H1 (cell line): ENCODE measurements at places on chromosomes 6 and 20.

GRCh38 chr6:144219056-144219685 is 66.0 kb upstream of the UTRN start:
- DNase-seq, result no peak

DNA sequence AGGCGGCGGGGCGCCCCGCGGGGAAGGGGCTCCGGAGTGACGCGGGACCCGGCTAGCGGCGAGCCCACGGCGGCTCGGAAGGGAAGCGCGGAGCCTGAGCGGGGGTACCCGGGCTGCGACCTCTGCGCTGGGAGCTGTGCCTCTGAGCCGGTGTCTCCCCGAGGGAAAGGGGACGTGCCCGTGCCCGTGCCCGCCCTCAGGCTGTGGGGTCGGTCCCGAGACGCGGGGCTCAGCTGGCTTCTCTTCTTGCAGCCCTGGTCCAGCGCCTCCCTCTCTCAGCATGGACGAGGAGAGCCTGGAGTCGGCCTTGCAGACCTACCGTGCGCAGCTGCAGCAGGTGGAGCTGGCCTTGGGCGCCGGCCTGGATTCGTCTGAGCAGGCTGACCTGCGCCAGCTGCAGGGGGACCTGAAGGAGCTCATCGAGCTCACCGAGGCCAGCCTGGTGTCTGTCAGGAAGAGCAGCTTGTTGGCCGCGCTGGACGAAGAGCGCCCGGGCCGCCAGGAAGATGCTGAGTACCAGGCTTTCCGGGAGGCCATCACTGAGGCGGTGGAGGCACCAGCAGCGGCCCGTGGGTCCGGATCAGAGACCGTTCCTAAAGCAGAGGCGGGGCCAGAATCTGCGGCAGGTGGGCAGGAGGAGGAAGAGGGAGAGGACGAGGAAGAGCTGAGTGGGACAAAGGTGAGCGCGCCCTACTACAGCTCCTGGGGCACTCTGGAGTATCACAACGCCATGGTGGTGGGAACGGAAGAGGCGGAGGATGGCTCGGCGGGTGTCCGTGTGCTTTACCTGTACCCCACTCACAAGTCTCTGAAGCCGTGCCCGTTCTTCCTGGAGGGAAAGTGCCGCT is 686 bp downstream of the ZGPAT start:
- DNase-seq, result no peak

- DNase-seq, result no peak
Observed at GRCh38 chr20:33160681-33161080, 7.3 kb upstream of the BPIFA2 start.

- DNase-seq, result no peak
Observed at GRCh38 chr6:23533944-23534343, 592.1 kb upstream of the NRSN1 start.

GRCh38 chr6:42693725-42694323 is 28.6 kb downstream of the PRPH2 start:
- no peak for DNase-seq

DNA sequence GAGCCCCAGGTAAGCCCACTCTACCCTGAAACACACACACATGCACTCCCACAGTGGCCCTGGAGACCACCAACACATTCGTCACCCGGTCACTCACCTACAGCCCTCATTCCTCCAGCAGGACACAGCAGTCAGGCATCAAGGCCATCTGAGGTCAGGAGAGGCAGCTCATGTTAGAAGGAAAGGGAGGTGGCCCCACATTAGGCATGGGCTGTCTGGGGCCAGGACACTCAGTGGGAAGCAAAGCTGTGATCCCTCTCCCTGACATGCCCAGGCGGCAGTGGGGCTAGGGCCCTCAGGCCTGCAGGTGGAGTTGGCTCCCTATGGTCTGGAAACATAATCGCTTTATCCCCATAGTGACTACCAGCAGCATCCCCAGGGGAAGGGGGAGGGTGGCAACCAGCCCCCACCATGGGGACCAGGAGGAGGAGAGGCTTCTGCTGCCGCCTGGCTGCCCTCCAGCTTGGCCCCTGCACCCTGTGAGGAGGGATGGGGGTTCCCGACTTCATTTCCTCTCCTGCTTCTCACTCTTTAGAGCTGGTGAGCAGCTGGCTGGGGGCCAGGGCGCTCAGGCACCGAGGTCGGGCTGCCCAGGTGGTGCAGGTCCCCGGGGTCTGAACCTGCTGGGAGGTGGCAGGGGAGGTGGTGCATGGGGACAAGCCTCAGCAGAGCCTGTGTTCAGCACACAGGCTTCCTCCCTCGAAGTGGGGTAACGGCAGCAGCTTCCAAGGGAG is 76.6 kb upstream of the CST7 start:
- DNase-seq, result no peak

- peak; percentile 75 for DNase-seq
Observed at GRCh38 chr6:150142670-150143515, at the start of gene PPP1R14C. PPP1R14C (plus strand) TSS chr6:150143044; CDS start chr6:150143193, 149 bp downstream.

- no peak for DNase-seq
Observed at GRCh38 chr6:1820165-1820564, 210.4 kb downstream of the FOXC1 start.

DNA sequence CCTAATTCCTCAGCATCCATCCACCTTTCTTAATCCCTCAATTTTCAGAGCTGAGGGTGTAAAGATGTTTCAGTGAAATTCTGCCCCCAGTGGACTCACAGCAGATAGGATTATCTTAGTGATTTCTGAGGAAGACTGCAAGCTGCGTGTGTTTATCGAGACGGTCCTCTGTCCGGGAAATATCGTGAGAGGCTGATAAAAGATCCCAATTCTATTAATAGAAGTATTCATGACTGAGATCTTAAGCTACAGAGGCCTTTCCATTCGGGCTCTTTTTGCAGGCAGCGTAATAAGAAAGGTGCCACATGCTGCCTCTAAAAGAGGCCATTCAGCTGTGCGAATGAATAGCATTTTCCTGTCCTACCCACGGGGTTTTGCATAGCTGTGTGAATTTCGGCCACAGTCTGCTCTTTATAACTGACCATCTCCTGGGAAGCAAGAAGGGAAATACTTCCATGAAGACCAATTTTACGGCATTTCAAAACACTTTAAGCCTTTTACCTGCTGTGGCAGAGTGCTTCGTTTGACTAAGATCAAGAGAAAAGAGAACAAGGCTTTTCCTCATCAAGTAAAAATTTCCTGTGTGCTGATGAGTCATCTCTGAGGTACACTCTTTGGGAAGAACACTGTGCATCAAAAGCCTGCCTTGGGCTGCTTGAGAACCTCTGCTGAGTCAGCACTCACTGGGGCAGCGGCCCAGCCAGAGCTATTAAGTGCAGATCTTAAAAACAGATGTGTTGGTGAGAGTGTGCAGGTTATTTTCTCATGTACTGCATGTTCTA is 208.8 kb downstream of the ARHGAP18 start:
- no peak for DNase-seq

GRCh38 chr6:160101277-160102205 is 20.1 kb upstream of the SLC22A1 start:
- no peak for DNase-seq

- DNase-seq, result no peak
Observed at GRCh38 chr6:118551063-118552053, 3.3 kb downstream of the PLN start.

- DNase-seq, result no peak
Observed at GRCh38 chr20:32337937-32338661, 20.0 kb upstream of the ASXL1 start.

DNA sequence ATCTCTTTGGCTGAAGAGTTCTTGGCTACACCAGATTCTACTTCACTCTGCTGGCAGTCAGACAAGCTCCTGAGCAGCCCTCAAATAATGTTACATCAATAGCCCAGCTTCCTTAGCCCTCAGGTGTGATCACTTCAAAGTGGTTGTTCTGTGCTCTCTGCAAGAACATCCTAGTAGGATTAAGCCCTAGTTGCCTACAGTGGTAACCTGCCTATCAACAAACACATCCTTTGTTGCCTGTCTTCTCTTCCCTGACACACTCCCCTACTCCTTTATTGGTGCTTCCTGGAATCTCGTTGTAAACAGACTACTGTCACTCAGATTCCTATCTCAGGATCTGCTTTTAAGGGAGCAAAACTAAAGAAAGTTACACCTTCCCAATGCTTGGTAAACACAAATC is 45.1 kb upstream of the TASP1 start:
- DNase-seq, result no peak

- no peak for DNase-seq
Observed at GRCh38 chr6:12957321-12958051, 240.9 kb downstream of the PHACTR1 start.

- no peak for DNase-seq
Observed at GRCh38 chr6:29981211-29981812, 39.0 kb downstream of the HLA-A start.

DNA sequence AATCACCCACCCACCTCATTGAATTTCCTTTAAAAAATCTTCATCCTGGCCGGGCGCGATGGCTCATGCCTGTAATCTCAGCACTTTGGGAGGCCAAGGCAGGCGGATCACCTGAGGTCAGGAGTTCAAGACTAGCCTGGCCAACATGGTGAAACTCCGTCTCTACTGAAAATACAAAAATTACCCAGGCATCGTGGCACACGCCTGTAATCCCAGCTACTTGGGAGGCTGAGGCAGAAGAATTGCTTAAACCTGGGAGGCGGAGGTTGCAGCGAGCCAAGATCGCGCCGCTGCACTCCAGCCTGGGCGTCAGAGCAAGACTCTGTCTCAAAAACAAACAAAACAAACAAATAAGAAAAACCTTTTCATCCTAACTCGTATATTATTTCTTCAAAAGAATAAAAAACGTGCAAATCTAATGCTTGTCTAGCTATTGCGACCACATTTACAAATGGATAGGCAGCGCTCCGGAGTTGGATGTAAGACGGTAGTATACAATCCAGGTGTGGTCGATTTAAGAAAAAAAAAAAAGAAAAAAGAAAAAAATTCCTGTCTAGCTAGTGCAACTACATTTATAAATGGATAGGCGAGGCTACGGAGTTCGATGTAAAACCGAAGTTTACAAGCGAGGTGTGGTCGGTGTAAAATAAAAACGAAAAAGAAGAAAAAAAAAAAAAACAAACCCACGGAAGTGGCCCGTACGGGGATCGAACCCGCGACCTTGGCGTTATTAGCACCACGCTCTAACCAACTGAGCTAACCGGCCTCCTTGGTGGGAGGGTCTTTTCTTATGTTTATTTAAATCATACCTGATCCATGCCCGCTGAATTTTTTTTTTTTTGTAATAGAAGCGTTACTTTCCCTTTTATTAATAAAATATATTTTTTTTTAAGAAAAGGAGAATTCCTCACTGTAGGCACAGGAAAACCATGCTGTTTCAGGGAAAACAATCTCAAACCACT is 70.7 kb upstream of the PRSS16 start:
- peak; percentile 69 for DNase-seq

DNA sequence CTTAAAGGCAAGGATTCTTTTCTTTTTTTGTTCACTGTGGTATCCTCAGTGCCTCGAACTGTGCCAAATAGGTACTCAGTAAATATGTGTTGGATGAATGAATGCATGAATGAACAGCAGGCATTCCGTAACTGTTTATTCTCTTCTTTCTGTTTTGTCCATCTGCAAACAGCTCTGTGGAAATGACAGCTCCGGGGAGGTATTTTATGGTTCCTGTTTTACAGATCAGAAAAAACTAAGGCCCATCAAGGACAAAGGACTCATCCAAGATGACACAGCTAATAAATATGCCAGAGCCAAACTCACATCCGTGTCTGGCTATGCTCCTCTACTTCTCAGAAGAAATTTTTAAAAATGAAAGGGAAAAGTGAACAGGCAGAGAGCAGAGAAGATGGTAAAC is 21.0 kb downstream of the JPH2 start:
- no peak for DNase-seq

DNA sequence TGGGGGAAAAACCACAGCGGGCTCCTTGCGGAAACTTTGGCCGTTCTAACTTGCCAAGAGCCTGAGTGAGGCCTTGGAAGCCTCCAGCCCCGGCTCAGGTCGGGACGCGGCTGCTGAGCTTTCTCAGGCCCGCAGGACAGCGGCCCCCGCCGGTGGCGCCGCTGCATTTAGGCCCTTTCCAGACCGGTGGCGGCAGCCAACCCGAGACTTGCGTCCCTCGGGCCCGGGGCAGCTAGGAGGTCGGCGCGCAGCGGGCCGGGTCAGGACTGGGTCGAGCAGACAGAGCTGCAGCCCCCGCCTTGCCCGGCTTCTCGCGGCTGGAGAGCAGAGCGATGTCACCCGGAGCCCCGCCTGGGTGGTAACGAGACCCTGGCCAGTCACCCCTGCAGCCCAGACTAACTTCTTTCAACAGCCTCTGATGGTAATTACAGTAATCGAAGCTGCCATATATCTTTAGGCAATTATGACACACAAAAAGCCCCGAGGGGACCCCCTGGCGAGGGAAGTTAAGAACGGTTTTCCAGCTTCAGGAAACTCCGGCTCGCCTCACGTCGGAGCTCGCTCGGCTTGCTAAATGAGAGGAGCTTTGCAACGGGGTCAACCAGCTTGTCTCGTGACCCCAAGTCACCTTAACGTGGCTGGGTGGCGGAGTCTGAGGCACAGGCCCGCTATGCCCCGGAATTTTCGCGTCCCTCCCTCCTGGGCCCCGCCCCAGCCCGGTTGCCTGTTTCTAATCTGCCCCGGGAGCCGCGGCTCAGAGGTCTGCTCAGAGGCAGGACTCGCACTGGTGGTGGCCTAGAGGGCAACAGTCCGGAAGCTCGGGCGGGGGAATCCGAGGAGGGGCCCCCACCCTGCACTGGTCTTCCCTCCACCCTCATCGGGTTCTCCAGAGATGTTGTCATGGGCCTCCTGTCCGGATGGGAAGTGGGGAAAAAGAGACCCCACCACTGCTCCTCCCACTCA is 3.0 kb downstream of the NR2E1 start:
- no peak for DNase-seq

DNA sequence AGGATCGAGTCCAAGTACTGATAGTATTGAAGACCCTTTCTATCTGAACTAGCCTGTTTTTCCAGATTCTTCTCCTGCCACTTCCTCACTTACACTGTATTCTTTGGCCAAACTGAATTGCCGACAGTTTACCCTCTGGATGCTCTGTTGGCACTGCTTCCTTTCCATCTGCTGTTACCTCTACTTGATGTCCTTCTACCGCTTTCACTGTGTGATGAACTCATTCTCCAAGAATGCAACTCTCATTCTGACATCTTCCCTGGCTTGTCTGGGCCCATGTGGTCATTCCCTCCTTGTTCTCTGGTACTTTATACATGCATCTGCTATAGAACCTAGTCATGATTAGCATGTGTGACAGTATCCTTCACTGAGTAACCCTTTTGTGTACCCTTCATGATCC is 16.3 kb downstream of the RPRD1B start:
- DNase-seq, result no peak

DNA sequence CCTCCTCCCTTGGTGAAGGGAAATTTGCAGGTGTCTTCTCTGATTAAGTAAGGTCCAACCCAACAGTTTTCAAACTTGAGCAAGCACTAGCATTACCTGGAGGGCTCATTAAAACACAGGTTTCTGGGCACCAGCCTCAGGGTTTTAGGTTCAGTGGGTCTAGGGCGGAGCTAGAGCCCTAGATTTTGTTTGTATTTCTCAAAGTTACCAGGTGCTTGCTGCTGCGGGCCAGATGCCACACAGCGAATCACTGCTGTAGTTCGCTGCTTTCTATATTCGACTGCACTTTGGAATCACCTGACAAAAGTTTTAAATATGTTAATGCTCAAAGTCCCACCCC is 869 bp downstream of the COL21A1 start:
- no peak for DNase-seq
